ENCODE measurements at places on chromosomes 1 and 21.

GRCh38 chr1:223011505-223011856 is 131.6 kb downstream of the TLR5 start:
- DNase-seq: no peak

GRCh38 chr1:220363196-220363837 is 91.1 kb upstream of the RAB3GAP2 start:
- no peak for DNase-seq

DNA sequence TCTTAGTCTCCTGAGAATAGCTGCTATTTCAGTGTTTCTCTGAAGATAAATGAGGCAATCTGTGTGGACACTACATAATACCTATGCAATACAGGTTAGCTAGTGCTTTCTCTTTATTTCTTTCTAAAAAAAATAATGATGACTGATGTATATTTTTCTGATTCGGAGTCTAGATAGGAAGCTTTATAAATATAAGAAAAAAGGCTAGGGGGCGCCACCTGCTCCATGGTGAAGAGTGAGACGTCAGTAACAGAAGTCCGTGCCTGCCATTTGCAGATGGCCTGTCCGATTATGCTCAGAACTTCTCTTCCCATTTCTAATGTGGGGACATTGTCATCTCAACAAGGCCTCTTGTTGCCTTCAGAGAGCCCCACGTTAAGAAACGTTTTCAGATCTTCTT is 26.4 kb downstream of the QSOX1 start:
- no peak for DNase-seq

- DNase-seq: no peak
Measured at GRCh38 chr1:206082831-206083695, 30.1 kb downstream of the RHEX start.

DNA sequence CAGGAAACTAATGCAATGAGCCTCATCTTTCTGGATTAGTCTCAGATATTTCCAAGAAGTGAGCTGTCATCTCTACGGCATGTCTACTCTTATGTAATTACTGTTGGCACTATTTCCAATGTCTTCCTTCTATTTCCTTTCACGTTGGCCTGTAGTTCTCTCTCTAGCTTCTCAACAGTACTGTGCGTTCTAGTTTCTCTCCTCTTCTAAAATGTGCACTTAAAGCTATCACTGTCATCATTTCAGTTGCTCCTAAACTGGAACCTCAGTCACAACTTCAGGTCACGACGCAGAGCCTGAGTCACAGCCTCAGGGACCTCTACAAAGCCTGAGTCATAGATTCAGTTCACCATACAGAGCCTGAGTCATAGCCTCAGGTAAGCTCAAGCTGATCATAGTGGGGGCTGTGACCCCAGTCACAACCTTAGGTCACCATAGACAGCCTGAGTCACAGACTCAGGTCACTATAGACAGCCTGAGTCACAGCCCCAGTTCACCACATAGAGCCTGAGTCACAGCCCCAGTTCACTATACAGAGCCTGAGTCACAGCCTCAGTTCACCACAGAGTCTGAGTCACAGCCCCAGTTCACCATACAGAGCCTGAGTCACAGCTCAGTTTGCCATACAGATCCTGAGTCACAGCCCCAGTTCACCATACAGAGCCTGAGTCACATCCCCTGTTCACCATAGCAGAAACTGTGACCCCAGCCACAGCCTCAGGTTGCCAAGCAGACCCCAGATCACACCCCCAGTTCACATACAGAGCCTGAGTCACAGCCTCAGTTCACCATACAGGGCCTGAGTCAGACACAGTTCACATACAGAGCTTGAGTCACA is 13.0 kb downstream of the WNT9A start:
- peak; percentile 19 for DNase-seq

DNA sequence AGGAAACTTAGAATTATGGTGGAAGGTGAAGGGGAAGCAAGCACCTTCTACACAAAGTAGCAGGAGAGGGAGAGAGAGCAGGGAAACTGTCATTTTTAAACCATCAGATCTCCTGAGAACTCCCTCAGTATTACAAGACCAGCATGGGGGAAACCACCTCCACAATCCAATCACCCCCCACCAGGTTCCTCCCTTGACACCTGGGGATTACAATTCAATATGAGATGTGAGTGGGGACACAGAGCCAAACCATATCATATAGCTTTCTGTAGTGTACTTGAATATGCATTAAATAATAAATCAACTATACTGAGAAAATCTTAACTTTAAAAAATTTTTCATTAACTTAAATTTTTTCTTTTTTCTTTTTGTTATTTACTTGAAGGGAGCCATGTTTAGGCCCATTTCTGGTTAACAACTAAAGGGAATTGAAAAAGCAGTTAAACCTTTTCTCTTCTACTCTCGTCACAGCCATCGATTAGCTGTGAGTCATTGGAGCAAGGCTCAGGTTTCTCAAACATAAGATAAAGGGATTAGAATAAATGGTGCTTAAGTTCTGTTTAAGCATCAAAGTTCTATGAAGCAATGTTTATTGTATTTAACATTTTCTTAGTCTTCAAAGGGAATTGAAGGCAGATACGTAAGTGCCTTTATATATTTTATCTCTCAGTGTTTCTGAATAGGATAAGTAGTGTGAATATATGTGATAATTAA is 72.2 kb upstream of the DPT start:
- DNase-seq: no peak

DNA sequence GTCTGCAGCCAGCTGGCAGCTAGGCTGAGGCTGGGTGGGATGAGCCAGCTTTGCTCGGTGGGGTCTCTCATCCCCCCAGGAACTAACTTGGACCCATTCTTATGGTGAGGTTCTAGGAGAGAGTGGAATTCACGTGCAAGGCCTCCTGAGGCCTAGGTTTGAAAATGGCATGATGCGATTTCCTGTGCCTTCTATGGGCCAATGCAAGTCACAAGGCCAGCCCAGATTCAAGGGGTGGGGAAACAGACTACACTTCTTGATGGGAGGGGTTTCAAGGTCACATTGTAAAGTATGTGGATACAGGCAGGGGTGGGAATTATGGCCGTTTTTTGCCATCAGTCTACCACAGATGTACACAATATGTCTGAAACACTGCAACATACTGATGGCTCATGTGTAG is 48.3 kb downstream of the HTR6 start:
- DNase-seq: no peak

- DNase-seq: no peak
Measured at GRCh38 chr21:18318156-18318555, 73.5 kb downstream of the CHODL start.

- no peak for DNase-seq
Measured at GRCh38 chr21:33168886-33169285, 60.9 kb upstream of the IFNAR2 start.

DNA sequence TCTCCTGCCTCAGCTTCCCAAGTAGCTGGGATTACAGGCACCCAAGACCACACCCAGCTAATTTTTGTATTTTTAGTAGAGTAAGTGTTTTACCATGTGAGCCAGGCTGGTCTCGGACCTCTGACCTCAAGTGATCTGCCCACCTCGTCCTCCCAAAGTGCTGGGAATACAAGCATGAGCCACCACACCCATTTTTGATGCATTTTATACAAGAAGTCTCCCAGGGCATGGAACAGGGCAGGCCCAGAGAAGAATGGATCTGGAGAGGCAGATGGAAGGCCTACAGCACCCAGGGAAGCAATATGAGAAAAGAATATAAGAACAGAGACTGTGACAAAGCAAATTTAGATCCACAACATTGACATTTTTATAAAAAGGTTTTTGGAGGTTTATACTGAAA is 18.8 kb upstream of the IFNAR1 start:
- DNase-seq: no peak

DNA sequence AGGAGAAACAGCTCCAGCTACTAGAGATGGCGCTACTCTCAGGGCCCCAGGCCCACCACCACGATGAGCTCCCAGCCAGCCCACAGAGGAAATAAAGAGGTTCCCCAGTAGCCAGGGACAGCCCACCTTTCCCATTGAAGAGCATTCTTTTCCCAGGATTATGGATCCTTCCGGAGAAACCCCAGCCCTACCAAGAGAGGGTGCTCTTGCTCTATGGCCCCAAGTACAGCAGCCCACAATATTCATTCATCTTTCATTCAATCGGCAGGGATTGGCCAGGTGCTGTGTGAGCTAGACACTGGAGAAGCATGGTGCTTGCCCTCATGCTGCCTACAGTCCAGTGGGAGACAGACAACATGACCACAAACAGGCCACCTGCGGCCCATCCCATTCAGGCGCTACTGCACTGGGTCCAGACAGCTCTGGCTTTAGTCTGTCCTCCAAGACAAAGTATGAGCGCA is 29.9 kb downstream of the PMVK start:
- no peak for DNase-seq

GRCh38 chr1:93221913-93222312 is 41.4 kb downstream of the CCDC18 start:
- no peak for DNase-seq

- no peak for DNase-seq
Measured at GRCh38 chr1:31776516-31776915, 12.4 kb upstream of the ADGRB2 start.

DNA sequence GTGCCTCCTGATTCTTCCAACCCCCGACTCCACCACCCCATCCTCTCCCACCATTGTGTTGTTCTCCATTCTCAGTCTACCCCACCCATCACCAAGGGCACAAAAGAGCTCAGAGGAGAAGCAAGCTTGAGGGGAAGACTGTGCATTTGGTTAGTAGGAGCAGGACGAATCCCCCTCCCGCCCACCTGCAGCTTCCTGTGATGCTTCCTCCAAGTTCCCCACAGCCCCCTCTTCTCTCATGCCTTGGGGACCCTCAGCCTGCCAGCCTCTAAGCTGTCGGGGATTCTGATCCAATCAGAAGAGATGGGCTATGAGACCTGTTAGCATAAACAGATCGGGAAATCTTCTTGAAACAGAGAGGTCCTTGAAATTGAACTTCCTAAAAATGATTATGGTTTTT is 22.2 kb upstream of the CAPZB start:
- DNase-seq: no peak

- DNase-seq: no peak
Measured at GRCh38 chr1:201094832-201095231, 17.4 kb downstream of the CACNA1S start.

DNA sequence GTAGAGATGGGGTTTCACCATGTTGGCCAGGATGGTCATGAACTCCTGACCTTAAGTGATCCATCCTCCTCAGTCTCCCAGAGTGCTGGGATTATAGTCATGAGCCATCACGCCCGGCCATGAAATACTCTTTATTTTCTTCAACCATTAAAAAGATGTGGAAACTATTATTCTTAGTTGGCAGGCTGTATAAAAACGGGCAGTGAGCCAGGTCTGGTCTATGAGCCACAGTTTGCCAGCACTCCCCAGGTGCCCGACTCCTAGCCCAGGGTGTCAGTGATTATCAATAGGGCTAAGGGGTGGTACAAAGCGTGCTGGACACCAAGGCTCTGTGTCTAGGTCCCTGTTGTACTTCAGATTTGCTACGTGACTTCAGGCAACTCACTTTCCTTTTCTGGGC is 3.7 kb upstream of the TMEM61 start:
- no peak for DNase-seq

DNA sequence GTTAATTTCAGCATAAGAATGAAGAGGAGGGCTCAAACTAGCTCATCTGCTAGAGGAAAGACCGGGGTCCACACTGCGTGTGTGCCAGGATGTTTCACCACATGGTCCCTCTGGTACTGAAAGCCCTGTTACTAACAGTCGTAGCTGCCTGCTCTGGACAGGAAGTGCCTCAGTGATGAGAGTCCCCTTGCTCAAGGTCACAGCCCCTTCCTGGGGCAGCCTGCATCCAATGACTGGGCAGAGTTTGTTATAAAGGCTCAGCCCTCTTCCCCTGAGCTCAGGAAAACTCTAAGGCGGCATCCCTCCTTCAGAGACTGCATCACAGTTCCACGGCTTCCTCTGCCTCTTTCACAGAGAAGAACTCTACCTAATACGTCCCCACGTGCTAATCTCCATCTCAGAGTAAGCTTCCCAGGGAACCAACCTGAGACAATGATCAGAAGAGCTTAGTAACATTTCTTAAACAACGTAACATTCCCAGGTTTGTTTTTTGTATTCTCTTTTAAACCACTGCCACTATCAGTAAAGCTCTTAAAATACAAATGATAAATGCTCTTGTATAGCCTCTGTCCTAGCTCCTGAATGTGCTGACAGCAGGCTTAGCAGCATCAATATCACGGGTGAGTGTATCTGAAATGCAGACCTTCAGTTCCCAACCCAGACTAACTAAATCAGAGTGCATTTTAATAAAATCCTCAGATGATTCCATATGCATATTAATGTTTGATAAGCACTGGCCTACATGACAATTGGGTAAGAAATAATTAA is 38.0 kb upstream of the ATP1A1 start:
- DNase-seq: no peak

DNA sequence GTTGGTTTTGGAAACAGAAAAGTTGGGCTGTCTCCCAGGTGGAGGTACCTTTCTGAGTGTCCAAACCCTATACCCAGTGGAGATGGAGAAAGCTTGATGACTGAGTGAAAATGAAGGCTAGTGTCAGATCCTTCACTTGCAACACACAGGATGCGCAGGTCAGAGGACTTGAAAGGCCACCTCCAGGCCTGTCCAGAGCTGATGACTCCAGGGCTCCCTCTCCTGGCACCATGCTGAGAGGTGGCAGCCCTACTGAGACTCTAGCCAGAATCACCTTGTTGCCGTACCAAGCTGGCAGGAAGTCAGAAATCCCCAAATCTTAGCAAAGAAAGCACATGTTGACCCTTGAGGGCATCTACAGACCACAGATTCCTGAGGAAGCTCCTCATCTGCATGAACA is 16.4 kb downstream of the KNCN start:
- no peak for DNase-seq

GRCh38 chr1:88784551-88784950 is 100.5 kb downstream of the PKN2 start:
- no peak for DNase-seq

- no peak for DNase-seq
Measured at GRCh38 chr21:43954896-43955295, 57.2 kb upstream of the TRAPPC10 start.

DNA sequence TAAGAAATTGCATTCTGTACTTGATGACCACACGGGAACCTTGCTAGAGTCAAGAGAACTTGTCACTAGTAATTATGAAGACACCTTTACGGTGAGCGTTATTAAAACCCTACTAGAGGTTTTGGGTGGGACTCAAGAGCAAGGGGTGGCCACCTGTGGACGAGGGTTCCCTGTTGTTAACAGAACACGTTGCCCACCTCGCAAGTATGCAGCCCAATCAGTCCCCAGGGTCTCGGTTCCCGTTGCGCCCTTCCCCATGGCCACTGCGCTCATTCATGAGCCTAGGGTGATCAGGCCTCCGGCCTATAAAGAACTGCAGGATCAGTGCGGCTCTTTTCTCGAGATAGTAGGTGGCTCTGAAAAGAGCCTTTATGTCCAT is 30.2 kb upstream of the RNF187 start:
- no peak for DNase-seq
